ENCODE measurements at places on chromosomes 4 and X.

GRCh38 chr4:113885291-113885690 is 94.2 kb downstream of the ARSJ start:
- DNase-seq: no peak

- no peak for DNase-seq
Measured at GRCh38 chr4:152563209-152563608, 27.3 kb upstream of the FBXW7 start.

DNA sequence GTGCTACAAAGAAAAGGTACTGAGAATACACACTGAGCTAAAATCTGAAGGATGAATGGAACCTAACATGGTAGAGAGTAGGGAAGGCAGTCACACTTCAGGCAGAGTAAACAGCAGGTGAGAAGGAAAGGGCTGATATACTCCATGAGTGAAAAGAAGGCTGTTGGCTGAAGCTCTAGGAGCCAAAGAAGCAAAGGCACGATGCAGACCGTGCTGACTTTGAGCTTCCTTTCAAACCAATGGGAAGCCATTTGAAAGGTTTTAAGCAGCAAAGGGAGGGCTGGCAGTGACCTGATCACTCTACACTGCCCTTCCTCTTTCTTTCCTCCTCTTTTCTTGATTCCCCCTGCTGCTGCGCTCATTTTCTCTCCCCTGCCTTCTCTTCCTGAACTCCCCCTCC is 66.4 kb downstream of the TMEM154 start:
- no peak for DNase-seq

GRCh38 chr4:115657991-115658650 is 544.7 kb upstream of the NDST4 start:
- no peak for DNase-seq

- no peak for DNase-seq
Measured at GRCh38 chrX:41956027-41956426, 32.7 kb upstream of the CASK start.

DNA sequence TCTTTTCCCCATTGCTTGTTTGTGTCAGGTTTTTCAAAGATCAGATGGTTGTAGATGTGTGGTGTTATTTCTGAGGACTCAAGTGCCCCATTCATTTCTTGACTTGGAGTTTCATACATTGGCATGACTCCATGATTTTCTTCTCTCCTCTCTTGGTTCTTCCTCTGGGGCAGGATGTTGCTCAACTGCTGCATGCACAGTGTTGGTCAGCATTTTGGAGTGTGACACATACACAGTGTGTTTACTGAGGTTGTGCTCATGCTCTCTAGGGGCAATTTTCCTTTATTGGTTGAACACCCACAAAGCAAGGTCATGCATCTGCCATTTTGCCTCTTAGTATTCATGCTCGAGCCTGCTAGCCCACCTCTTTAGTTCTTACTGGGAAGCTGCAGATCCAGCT is 1993.8 kb downstream of the ARAP2 start:
- no peak for DNase-seq

GRCh38 chr4:10225096-10225495 is 108.5 kb upstream of the WDR1 start:
- DNase-seq: no peak

GRCh38 chrX:46903458-46904242 is 8.6 kb upstream of the JADE3 start:
- peak; percentile 54 for DNase-seq

- DNase-seq: no peak
Measured at GRCh38 chr4:145960012-145960411, 21.4 kb upstream of the ZNF827 start.

GRCh38 chr4:164613792-164614191 is 140.1 kb upstream of the SMIM31 start:
- DNase-seq: no peak

All from CD4-positive, alpha-beta T cell treated with Interleukin-10 for 1 hour (primary cell).